Astrocyte (in vitro differentiated cells and primary cell): ENCODE measurements at places on chromosomes 12 and 14. TPM values are rescaled to one million over a fixed set of nuclear protein-coding genes. Genes with fewer than 3 reads are reported as not detected.

MANSC1 gene
- total RNA-seq: 2.5 and 2.9 TPM in 2 replicates

EDDM3A gene
- not detected in 2 replicates for total RNA-seq

DNA sequence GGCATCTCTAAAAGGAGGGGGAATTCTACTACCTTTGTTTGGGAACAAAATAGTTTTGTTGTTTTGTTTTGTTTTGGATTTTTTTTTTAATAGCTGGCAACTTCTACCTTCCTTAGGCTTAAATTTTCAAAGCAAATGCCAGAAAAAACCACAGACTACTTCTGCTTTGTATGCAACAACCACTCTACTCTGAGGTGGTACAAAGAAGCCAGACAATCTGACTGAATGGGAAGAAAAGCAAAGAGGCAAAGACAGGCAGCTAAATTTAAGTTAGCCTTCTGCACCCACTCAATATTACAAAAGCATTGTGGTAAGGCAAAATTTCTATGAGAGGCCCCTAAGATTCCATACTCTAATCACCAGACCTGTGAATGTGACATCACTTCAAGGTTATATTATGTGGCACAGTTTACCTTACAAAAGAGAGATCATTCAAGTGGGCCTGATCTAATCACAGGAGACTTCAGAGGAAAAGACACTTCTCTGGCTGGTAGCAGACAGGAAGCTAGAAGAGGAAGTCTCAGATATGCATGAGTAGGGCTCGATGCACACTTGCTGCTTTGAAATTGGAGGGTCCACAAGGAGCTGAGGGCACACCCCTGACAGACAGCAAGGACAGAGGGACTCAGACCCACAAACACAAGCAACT is 566.6 kb downstream of the RPS29 start:
- no peaks in the 10 kb centered on the region for H3K36me3 ChIP-seq
- H3K4me3 ChIP-seq: no peak overlapping the region
- no peak overlapping the region for H3K27ac ChIP-seq

SPRING1 gene
- 50.0 and 54.2 TPM in 2 replicates for total RNA-seq

- H3K27me3 ChIP-seq: no peaks in the 10 kb centered on the region
- peaks cover 25% of the 10 kb centered on the region for H3K4me1 ChIP-seq
- DNase-seq: peak; percentile 78
These were observed 1.9 kb upstream of the DYNC1H1 start for GRCh38 chr14:101962503-101962874.

DNA sequence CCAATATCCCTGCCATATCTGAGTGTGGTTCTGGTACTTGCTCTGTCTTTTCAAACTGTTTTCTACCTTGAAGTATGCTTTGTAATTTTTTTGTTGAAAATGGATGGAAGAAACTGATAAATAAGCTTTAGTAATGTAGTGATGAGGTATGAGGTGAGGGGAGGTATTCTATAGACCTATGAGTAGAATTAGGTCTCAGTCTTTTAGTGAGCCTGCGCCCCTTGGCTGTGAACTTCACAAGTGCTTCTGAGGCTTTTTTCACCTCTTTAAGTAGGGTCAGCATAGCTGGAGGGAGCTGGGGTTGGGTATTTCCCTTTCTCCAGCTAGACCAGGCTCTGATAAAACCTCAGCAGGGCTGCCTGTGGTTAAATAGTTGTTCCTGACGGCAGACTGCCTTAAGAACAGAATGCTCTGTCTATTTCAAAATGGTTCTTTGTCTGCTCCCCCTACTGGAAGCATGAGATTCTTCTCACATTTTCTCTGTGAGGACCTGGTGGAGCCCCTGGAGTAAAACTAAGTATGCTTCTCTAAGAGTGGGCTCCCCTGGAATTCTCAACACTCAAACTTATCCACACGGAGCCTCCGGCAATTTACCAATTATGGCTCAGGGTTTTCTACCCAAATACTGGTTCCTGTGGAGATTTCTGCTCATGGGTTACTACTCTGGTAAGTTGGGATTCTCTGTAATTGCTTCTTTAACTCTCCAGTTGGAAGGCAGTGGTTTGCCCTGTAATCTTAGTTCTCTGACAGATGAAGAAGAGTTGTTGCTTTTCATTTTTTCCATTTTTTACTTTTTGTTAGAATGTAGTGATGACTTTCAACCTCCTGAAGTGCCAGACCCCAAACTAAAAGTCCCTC is 13.1 kb downstream of the KRT5 start:
- H3K4me1 ChIP-seq: peaks cover 2% of the 10 kb centered on the region
- no peaks in the 10 kb centered on the region for H3K27me3 ChIP-seq
- H3K36me3 ChIP-seq: no peaks in the 10 kb centered on the region
- H3K4me3 ChIP-seq: no peak overlapping the region

ADAM21 gene
- total RNA-seq: 0.94 and 1.1 TPM in 2 replicates

DNA sequence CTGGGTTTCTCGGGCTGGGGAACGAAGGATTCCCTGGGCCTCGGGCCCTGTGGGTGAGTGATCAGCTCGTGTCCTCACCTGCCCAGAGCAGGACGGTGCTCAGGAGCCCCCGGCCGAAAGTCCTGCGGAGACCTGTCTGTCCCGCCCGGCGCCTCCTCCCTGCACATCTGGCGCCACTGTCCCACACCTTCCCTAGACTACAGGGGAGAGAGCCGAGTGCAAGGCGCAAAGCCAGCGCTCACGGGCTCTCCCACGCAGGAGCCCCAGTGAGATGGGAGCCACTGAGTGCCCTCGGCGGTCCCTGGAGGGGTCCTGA is 13.1 kb upstream of the TEX22 start:
- peaks cover 2% of the 10 kb centered on the region for H3K36me3 ChIP-seq
- H3K27ac ChIP-seq: no peak overlapping the region
- H3K27me3 ChIP-seq: no peaks in the 10 kb centered on the region
- H3K4me1 ChIP-seq: no peaks in the 10 kb centered on the region
- no peak overlapping the region for H3K4me3 ChIP-seq

GRCh38 chr12:107775093-107775721 is 703 bp downstream of the ASCL4 start:
- H3K27ac ChIP-seq: no peak overlapping the region
- peaks cover 40% of the 10 kb centered on the region for H3K27me3 ChIP-seq
- H3K36me3 ChIP-seq: no peaks in the 10 kb centered on the region
- DNase-seq: no peak
- no peak overlapping the region for H3K4me3 ChIP-seq
- H3K4me1 ChIP-seq: no peaks in the 10 kb centered on the region

PTGR2 gene
- 5.8 and 7.0 TPM in 2 replicates for total RNA-seq

- H3K27ac ChIP-seq: no peak overlapping the region
- no peaks in the 10 kb centered on the region for H3K27me3 ChIP-seq
- H3K4me1 ChIP-seq: no peaks in the 10 kb centered on the region
- no peaks in the 10 kb centered on the region for H3K36me3 ChIP-seq
- no peak for DNase-seq
- H3K4me3 ChIP-seq: no peak overlapping the region
These were observed 97.6 kb downstream of the PIWIL1 start for GRCh38 chr12:130435331-130435730.

MAPK1IP1L gene
- total RNA-seq: 106 and 111 TPM in 2 replicates

AMIGO2 gene
- 25.2 and 35.4 TPM in 2 replicates for total RNA-seq

FAR2 gene
- 3.3 and 3.9 TPM in 2 replicates for total RNA-seq

- H3K36me3 ChIP-seq: no peaks in the 10 kb centered on the region
- no peak overlapping the region for H3K4me3 ChIP-seq
- no peak overlapping the region for H3K27ac ChIP-seq
- no peaks in the 10 kb centered on the region for H3K27me3 ChIP-seq
These were observed 20.1 kb downstream of the PLEKHG7 start for GRCh38 chr12:92722897-92723296.

ALDH2 gene
- 79.2 and 82.0 TPM in 2 replicates for total RNA-seq

DNA sequence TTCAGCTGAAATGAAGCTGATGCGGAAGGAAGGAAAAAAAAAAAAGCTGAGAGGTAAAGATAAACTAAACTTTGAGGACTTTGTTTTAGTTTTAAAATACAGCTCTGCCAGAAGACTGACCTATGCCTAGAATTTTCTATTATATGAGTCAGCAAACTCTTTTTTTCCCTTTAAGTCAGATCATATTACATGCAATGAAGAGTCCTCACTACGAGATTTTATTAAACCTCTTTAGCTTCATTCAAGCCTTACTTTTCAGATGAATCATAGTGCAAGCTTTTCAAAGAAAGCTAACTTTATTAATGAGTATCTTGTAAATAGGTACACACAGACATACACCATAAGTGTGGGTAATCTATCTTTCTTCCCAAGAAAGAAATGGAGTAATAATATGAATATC is 57.8 kb upstream of the FSCB start:
- no peaks in the 10 kb centered on the region for H3K36me3 ChIP-seq
- H3K27ac ChIP-seq: no peak overlapping the region
- peak; percentile 11 for DNase-seq
- H3K4me3 ChIP-seq: no peak overlapping the region
- no peaks in the 10 kb centered on the region for H3K4me1 ChIP-seq

- H3K27me3 ChIP-seq: no peaks in the 10 kb centered on the region
- H3K4me1 ChIP-seq: no peaks in the 10 kb centered on the region
- no peak overlapping the region for H3K27ac ChIP-seq
- H3K4me3 ChIP-seq: no peak overlapping the region
- peaks cover 21% of the 10 kb centered on the region for H3K36me3 ChIP-seq
These were observed 7.5 kb downstream of the UBR7 start for GRCh38 chr14:93214598-93214997.

DNA sequence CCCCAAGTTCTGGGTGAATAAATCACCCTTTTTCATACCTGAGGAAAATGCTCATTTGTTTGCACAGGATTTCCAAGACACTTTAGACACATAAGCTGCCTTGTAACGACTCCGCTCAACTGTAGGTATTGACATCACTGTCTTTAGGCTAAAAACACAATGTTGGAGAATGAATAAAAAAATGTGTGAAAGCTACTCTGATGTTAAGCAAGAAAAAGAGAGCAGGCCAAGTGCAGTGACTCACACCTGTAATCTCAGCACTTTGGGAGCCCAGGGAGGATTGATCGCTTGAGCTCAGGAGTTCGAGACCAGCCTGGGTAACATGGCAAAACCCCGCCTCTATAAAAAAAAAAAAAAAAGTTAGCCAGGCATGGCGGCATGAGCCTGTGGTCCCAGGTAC is 11.1 kb upstream of the CIPC start:
- DNase-seq: no peak
- peaks cover 7% of the 10 kb centered on the region for H3K27me3 ChIP-seq
- no peaks in the 10 kb centered on the region for H3K36me3 ChIP-seq
- no peak overlapping the region for H3K27ac ChIP-seq
- no peak overlapping the region for H3K4me3 ChIP-seq

- peak; percentile 17 for DNase-seq
- H3K27me3 ChIP-seq: no peaks in the 10 kb centered on the region
- H3K27ac ChIP-seq: no peak overlapping the region
These were observed 76.4 kb downstream of the PPP1R12A start for GRCh38 chr12:79858518-79858917.

LRTM2 gene
- total RNA-seq: not detected in 2 replicates

DNA sequence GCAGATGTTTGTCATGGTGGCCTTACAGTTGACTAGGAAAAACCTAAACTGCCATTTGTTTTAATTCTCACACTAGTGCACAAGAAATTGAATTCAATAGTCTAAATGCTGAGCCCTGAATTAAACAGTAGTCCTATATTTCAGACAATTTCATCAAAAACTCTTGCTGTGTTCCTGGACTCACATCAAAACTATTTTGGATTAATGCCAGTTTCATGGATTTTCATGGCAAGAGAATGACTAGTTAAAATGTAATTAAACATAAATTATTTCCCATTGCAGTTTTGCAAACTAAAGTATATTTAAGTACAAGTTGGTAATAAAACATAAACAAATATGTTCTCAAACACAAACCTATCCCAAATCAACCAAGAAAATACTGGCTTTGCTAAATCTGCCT is 468.0 kb upstream of the PRICKLE1 start:
- no peak overlapping the region for H3K4me3 ChIP-seq
- H3K27ac ChIP-seq: no peak overlapping the region
- H3K4me1 ChIP-seq: no peaks in the 10 kb centered on the region
- DNase-seq: peak; percentile 20

CLEC2D gene
- total RNA-seq: 3.2 and 4.7 TPM in 2 replicates

- DNase-seq: peak; percentile 14
- H3K4me1 ChIP-seq: no peaks in the 10 kb centered on the region
- H3K27me3 ChIP-seq: no peaks in the 10 kb centered on the region
- H3K27ac ChIP-seq: peak overlapping the region; percentile 85
- peak overlapping the region; percentile 94 for H3K4me3 ChIP-seq
These were observed 1.7 kb downstream of the PDE3A start for GRCh38 chr12:20370014-20370386.

PIWIL1 gene
- total RNA-seq: not detected in 2 replicates

DNA sequence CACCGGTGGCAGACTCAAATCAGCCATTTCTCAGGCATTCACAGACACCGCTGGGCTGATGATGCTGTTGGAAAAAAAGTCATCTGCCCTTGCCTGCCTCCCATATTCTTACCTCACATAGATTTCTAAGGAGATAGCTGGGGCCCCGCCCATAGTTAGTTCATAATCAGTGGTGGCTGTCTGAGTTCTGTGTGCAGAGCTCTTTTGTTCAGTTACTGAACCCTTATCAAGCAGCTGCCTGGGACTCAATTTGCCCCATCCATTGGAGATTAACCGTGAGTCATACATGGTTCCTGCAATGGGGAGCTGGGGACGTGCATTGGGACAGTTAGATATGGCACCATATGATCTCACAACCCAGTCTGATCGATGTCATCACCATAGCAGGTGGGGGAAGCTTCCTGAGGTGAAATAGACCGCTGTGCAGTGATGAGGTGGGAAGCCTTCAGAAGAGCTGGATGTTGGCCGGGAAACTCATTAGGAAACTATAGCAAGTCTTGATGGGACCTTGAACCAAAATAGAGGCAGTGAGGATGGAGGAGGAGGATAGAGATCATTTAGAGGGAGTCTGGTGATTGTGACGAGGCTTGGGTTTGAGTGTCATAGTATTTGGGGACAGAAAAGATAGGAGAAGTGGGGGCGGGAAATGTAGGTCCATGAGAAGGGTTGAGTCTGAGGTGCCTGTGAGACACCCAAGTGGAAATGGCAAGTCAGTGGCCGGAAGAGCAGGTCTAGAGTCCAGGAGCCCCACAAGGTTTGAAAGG is 147.8 kb downstream of the GCH1 start:
- no peaks in the 10 kb centered on the region for H3K4me1 ChIP-seq
- DNase-seq: no peak
- no peak overlapping the region for H3K27ac ChIP-seq
- no peaks in the 10 kb centered on the region for H3K27me3 ChIP-seq
- no peak overlapping the region for H3K4me3 ChIP-seq

DNA sequence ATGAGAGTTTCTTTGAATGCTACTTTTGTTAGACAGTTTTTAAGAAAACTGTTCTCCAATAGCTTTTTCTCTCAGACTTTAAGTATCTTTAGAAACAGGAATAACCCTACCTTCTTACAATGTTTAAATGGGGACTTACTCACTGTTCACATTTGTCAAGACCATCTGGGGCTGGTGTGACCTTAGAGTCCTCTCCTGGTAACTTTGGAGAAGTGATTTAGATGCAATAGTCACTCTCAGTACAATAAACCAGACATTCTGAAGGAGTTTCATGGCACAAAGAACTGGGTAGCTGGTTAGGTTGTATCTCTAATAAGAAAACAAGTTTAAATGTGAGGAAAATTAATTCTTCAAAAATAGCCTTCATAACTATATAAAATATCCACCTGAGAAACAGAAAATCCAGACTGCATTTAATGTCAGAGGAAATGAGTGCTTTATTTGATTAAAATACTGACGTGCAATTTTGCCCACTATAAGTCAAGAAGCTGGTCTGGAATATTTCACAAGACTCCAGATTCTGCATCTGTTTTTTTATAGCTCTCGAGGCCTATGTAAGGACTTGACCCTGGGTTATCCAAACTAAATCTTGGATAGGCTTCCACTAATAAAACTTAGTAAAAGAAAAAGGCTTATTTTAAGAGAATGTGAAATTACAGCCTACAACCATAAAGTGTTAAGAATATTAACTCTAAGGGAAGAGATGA is 108.7 kb downstream of the PTGER2 start:
- H3K4me3 ChIP-seq: no peak overlapping the region
- no peaks in the 10 kb centered on the region for H3K36me3 ChIP-seq
- no peaks in the 10 kb centered on the region for H3K4me1 ChIP-seq
- no peaks in the 10 kb centered on the region for H3K27me3 ChIP-seq
- no peak overlapping the region for H3K27ac ChIP-seq
- DNase-seq: no peak

ASCL1 gene
- not detected in 2 replicates for total RNA-seq
